ENCODE measurements at places on chromosomes 11 and 22.

DNA sequence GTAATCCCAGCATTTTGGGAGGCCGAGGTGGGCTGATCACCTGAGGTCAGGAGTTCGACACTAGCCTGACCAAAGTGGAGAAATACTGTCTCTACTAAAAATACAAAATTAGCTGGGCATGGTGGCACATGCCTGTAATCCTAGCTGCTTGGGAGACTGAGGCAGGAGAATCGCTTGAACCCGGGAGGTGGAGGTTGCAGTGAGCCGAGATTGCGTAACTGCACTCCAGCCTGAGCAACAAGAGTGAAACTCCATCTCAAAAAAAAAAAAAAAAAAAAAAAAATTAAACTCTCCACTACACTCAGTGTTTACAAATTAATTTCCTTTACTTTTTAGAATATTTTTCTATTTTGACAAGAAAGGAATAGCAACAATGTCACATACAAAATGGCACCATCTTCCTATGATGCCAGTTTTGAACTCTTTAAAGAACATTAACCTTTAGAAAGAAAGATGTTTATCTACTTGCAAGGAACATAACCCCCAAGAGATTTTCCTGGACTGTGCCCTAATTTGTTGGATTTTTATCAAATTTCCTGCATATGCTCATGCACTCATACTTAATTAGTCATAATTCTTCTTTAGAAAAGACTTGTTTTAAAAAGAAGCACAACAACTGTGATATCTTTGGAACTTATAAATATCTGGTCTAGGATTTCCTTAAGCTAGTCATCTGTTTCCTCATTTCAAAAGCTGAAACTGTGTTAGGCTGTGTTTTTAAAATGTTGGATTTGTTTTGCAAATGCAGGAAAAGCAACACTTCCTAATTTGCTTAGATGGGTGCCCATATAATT lies 22.6 kb upstream of the HIPK3 start:
- DNase-seq = no peak

GRCh38 chr22:18925368-18926064 lies 10.6 kb downstream of the PRODH start:
- DNase-seq = no peak

- DNase-seq = no peak
Measured at GRCh38 chr11:64352099-64352994, 6.6 kb upstream of the RPS6KA4 start.

GRCh38 chr11:47394050-47394321 lies 14.4 kb upstream of the SLC39A13 start:
- DNase-seq = no peak

GRCh38 chr11:37926772-37927171 lies 1328.7 kb upstream of the RAG2 start:
- DNase-seq = no peak

DNA sequence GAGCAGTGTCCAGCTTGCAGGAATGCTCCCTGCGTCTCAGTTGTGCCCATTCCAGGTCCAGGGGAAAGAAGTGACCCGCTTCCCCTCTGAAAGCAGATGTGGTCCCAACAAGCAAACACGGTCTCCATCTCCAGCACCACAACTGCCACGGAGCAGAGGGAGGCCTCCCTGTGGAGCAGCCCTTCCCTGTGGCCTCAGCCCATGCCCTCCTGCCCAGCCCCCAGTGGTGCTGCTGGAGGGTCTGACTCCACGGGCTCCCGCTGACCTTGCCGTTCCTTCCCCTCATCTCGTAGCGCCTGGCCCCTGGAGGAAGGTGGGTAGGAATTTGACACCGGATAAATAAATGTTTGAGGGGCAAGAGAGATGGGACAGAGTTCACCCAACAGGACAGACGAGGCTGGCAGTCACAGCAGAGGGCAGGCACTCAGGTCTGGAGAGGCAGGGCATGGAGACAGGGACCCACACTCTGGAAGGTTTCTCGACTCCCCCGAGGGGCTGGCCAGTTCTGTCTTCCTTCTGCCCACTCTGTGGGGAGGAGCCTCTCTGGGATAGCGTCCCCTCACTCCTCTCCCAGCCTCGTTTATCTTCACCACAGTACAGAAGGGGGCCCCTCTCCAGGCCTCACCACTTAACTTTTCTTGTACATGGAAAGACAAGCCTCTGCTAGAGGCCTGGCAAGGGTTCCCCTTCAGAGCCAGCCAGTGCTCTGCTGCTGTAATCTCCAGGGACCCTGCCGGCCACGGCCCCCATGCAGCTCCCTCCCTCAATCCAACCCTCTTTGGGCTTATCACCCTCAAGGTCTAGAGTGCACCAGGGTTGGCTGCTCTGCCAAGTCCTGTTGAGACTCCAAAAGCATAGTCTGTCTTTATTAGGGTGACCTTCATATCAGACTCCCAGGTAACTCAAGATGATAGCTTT lies 7.5 kb upstream of the ST3GAL4 start:
- no peak for DNase-seq

DNA sequence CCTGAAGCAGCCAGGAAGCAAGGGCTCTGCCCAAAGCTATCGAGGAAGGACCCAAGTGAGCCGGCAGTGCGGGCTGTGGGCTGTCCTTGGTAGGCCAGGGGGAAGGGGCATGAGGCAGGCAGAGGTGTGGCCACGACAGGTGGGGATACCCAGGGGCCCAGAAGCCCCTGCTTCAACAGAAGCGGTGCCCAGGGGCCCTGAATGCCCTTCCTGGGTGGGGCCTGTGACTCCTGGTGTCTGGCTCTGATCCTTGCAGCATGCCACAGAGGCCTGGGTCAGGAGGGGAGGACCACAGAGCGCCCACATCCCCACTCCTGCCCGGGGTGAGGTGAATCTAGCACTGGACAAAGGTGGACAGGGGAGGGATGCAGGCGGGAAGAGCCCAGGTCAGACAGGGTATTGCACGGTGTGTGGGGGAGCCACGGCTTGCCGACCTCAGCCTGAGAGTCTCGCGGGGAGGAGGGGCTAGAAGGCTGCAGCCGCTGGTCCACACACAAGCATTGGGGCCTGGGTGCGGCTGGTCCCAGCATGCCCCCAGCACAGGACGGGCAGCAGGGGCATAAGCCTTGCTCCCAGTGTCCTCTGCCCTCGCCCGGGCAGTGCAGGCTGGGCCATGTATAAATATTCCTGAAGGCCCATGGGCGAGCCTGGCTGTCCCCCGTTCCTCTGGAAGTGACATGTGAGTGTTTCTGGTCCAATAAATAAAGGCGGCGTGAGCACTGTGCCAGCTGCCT lies 19.0 kb downstream of the MAFF start:
- no peak for DNase-seq

GRCh38 chr11:77199137-77199745 lies 71.2 kb downstream of the MYO7A start:
- DNase-seq = no peak

GRCh38 chr11:118010738-118011461 lies 24.7 kb downstream of the IL10RA start:
- no peak for DNase-seq

DNA sequence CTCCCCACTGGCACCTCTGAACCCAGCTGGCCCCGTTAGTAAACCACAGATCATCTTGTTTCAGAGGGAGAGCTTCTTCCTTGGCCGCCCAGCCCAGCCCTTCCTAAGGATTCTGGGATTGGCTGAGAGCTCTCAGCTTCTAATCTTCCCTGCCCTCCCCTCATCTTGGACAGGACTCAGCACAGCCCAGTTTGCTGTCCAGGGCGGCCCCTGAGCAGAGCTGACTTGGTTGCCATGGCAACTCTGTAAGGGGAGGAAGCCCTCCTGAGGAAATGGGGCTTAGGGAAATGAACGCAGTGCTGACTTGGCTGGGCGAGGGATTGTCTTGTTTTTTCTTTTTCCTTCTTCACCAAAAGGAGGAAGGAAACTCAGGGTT lies 4.6 kb downstream of the APOL4 start:
- DNase-seq = peak; percentile 31

- DNase-seq = no peak
Measured at GRCh38 chr22:36280379-36280778, 27.4 kb downstream of the APOL1 start.

DNA sequence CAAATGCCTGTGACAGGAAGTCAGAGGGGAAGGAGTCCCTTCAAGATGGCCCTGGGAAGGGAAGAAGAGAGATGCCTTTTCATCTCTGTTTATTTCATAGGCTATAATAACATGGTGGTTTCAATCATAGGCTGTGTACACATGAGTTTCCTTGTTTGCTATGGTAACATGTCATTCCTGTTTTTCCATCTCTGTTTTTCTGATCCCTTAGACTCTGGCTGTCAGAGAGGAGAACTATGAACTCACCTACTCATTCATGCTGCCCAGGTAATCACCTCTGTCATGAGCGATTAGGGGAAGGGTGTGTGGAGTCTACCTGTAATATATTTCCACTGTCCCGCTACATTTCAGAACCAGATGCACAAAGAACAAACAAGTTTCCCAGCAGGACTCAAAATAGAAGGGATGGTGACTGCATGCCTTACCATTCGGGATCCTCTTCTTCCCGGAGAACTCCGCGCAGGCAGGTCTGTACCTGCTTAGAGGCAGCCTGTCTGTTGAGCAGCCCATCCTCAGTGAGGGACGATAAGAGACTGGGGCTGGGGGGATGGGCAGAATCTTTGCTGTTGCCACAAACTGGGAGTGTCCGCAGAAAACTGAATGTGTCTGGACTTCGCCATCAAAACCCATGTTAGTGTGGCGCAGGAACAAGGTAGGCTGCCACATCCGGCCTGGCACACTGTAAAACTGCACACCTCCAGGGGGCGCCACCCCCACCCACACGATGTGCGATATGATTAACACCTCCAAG lies 7.1 kb upstream of the PEX26 start:
- no peak for DNase-seq

GRCh38 chr11:121095561-121095960 lies 5.5 kb upstream of the TECTA start:
- DNase-seq = no peak

DNA sequence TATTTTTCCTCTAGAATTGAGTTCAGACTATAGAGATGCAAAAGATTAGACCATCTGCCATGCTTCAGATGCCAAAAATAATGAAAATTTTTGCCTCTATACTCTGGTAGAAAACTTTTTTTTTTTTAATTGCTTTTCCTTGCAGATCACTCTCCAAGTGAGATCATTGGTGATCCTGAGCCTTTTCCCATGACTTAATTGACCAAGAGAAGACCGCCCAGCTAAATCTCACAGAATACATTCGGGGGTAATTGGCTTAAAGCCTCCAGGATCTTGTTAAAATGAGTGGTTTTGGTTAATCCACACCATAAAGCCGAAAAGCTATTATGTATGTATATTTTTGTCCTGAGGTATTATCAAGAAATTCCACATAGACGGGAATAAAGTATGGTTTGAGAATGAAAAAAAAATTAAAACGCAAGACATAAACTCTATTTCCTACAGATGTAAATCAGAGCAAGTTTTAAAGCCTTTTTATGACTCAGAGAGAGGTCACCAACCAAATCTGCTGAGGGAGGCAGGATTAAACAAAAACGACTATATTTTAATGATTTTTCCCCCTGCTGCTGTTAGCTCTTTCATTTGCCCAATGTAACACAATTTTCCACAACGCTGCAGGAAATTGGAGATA lies 64.0 kb downstream of the PARVA start:
- DNase-seq = no peak

DNA sequence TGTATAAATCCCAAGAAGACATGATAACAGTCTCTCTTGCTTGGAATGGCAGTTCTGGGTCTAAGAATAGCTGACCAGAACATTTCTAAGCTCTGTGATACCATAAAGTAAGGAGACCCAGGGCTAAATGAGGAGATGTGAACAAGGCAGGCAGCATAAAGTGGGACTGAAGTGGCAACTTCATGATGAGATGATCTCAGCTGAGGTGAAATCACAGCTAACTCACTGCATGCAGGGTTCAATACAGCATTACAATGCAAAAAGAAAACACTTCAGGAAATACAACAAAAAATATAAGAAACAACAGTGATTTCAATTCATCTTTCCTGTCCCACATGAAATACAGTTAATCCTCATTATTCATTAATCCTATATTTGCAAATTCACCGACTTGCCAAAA lies 44.6 kb downstream of the MRE11 start:
- DNase-seq = no peak

DNA sequence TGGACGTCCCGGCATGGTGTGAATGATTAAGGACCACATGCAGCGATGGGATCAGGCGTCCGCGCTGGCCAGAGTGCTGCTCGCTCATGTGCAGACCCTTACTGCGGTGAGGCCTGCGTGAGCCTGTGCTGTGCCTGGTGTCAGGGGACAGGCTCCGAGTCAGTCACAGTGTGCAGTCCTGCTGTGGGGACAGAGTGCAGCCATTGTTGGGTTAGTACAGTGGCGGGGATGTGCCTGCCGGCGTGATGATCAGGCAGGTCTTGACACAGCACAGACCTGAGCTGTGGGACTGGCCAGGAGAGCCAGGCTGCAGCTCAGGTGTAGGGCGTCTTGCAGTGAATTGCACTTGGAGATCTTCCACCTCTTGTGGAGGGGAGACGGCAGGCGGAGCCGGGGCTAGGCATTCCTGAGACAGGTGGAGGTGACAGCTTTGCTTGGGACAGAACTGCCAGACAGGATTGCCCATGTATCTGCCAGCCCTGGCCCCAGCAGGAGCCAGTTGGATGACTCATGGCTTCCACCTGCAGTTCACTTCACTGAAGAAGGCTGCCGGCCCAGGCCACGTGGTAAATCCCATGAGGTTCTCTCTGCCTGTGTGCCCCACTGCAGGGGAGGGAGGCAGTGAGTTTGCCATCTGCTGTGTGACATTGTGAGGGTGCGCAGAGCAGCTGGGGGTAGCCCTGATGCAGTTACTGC lies 17.3 kb downstream of the TRMU start:
- no peak for DNase-seq

DNA sequence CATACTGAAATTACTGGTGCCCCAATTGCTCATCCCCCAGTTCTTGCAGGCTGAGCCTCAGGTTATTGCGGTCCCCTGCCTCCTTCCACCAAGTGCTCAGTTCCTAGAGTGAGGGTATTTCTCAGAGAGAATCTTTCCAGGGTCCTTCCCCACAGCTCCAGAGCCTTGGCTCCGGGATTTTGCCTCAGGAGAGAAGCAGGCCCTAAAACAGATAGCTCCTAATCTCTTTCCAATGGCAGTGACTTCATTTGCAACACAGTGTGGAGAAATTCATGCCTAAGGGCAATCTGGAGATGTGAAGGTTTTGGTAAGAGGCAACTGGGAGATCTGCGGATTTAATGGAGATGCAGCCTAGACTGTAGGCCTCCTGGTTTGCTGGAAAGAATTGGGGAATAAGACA lies 2.9 kb downstream of the NF2 start:
- no peak for DNase-seq

DNA sequence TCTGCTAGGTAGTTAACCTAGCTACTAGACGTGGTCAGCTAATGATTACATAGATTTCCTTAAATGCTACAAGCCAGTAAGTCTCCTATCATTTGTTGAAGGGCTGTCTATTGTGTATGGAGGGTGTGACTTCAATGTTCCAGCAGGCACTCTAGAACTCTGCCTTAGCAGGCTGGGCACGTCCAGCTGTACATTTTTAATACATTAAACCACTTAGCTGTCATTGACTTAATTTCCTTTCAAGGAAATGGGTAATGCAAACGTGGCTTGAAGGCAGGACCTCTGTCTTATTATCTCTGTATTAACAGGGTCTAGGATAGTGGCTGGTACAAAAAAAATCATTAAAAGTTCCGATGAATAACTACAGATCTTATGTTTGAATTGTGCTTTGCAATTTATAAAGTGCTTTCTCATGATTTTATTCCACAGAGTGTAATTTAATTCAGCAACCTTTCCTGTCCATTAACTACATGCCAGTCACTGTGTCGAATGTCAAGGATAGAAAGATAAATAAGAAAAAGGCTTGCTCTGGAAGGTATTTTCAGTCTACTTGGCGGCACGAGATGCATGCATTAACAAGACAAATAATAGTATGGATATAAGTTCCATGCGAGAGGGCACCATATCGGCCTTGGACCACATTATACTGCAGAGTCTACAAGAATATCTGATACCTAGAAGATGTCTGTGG lies 60.3 kb downstream of the APOL3 start:
- no peak for DNase-seq
